ENCODE measurements at places on chromosomes 3 and 15.
A peak's percentile ranks its signal among the peaks of the same experiment; 100 is the strongest.

- no peak for DNase-seq
Measured at GRCh38 chr3:143865302-143865701, 17.0 kb upstream of the SLC9A9 start.

GRCh38 chr15:70433586-70434324 lies 329.6 kb downstream of the UACA start:
- peak; percentile 19 for DNase-seq

DNA sequence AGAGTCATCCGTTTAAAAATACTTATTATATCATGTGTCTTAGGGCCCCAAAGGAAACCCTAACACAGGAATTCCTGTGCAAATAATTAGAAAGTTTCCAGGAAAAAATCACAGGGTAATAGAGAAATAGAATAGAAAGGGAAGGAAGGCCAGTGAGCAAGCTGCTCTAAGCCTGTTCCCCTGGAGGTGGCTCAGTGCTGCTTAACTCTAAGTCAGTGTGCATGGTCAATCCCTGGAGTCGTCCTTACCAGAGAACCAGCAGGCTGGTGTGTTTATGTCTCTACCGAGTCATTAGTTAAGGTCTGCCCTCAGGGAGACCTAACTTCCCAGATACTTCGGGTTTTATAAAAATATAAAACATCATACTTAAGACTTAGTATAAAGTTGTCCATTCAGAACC lies 21.0 kb upstream of the MCF2L2 start:
- peak; percentile 69 for DNase-seq

DNA sequence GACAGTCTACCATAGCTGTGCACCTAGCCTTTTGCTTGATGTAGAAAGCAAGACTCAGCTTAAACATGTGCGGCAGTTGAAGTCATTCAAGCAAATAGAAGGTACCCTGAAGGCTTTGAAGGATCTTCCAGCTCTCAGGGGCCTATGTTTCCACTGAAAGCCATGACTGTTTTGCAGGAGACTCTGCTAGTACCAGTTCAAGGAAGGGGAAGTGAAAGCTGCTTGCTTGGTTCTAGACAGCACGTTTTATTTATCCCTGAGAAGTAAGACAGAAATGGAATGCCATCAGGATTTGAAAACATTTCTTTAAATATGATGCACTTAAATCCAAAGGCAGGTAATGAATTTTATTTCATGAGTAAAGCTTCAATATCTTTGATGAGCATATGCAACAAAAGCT lies 311.4 kb downstream of the PDCD6IP start:
- DNase-seq = no peak

DNA sequence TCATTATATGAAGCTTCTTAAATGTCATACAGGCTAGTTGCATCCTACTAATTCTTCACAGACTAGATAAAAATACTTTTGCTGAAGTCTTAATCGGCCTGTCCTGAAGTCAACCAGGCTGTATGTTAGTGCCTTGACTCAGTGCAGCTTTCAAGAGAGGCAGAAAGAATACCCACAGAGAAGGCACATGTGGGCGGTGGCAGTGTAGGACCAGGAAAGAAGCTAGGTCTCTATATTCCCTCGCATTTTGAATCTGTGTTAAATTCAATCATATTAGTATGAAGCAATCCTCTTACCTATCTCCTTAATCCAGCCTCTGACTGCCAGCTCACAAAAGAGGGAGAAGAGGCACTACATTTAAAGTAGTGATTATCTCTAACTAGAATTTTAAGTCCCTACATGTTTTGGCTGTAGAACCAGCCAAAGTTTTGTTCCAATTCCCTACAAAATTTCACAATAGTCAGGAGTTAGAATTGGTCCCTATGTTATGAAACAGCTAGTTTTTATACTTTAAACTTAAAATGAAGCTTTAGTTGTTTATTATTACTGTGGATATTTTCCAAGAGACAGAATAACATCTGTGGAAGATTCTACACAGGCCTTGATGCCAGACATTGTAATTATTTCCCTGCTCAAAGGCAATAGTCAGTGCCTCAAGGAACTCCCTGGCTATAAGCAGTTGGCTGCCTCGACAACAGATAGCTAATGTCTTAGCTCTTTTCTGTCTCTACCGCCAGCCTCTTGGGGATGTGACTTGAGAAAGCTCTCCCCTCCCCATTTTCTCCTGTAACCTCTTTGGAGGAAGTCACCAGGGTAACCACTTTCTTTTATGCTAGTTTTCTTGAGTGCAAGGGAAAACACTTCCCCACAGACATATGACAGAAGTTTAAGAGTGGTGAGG lies 31.9 kb downstream of the CRTC3 start:
- DNase-seq = peak; percentile 74

GRCh38 chr15:87608238-87609028 lies 648.1 kb downstream of the NTRK3 start:
- peak; percentile 19 for DNase-seq

DNA sequence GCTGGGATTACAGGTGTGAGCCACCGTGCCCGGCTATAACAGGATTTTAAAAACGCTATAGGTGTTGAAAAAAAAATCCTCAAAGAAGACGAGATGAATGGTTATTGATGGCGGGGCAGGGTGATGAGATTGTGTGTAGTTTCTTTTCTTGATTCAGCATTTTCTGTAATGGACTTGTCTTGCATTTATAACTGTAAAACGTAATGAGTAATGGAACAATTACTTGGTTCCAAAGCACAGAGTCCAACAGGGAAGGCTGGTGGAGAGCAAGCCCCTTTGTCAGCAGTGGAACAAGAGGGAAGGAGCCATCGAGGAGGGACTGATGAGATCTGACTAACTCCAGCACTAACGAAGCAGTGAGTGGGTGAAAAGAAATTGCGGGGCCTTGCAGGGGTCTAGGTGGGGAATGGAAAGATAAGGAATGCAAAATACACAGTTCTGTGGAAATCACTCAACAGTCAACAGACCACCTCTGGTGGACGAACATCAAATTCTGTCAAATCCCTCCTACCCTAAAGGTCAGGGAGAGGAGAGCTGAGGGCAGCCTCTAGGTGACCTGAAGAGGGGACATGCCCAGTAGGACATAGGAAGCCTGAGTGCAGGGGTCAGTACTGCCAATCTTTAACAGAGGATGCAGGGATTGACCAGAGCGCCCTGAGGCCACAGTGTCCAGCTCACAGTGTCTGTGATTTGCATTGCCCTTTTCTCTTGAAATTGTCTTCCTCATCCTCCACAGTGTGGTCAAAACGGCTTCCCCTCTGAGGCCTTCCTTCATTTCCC lies 23.1 kb upstream of the CDCP1 start:
- no peak for DNase-seq

GRCh38 chr3:29899021-29899420 lies 618.1 kb downstream of the RBMS3 start:
- no peak for DNase-seq

- no peak for DNase-seq
Measured at GRCh38 chr3:135229018-135229495, 434.0 kb downstream of the EPHB1 start.

GRCh38 chr3:142027735-142028134 lies 121.6 kb downstream of the TFDP2 start:
- peak; percentile 37 for DNase-seq

DNA sequence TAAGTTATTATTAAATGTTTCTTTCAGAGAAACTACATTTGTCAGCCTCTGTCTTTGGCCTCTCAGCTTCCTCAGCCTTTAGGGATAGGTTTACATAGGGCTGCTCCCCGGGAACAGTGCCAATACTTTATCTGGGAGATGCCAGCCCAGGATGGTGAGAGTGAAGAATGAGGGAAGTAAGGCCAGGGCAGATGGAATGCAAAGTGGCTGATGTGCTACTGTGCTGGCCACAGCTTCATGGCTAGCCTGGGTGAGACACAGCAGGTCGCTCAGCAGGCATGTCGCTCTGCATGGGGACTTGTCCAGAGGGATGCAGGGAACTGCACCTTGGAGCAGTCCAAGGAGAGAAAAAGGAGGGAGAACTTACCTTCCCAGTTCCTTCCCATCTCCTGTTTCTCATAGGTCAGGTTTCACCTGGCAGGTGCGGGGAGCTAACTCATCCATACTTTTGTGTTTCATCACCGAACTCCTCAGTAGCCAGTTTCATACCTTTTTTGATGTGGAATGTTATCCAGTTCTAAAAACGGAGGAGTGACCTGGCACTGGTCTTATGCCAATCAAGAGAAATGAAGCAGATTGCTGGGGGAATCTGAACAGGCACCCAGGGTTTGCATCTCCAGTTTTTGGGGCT lies 30.9 kb upstream of the C15orf39 start:
- DNase-seq = no peak

GRCh38 chr3:110021659-110022058 lies 684.3 kb upstream of the DPPA4 start:
- no peak for DNase-seq

- DNase-seq = no peak
Measured at GRCh38 chr15:94360251-94360685, 128.9 kb downstream of the MCTP2 start.

DNA sequence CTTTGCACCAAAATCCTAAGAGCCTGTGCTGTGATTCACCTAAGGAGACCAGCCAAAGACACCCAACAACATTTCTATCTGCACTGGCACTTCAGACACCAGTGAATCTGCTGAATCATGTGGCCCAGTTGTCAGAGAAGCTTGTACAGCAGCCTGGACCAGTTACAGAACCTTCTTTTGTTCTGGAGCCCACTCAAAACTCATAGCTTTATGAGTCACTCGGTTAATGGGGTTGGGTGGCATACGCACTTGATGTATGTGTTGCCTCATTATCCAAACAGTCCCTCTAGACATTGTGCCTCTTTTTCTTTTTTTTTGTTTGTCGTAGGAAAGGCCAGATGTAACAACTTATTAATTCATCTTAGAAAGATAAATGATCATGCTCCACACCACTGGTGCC lies 25.6 kb upstream of the GOLGA6L2 start:
- no peak for DNase-seq

- DNase-seq = peak; percentile 90
Measured at GRCh38 chr3:140186421-140186920, 251.5 kb downstream of the CLSTN2 start.

GRCh38 chr15:29252234-29252633 lies 17.4 kb downstream of the NSMCE3 start:
- DNase-seq = no peak

DNA sequence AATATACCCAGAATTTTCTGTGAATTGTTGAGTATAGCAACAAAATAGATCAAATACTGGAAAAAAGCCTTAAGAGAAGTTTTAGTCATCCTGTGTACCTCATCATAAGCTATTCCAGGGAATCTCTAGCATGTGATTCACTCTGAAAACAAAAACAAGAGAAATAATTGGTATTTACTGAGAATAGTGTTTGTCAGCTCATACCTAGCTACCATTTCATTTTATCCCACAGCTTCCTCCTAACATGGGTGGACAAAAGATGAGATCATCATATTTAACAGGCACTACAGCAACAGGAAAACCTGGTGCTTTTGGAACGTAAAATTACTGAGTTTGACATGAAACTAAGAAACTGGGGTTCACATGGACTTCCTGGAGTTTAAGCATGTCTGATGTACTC lies 753.5 kb upstream of the NECTIN3 start:
- DNase-seq = no peak

DNA sequence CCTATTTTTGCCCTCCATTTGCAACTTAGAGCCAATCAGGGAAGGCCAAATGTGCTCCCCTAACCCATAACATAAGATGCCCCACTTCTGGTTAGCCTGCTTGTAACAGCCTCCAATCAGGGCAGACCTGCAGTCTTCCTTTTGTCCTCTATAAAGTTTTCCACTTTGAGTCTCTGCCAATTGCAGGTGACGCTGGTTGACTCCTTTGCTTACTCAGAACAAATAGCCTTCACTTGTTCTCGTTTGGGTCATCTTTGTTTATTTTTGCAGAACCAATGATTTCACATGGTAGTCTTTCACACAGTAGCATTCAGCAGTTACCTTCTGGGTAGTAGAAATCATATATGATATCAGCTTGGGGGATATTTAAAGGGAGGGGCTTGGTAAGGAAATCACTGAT lies 225.6 kb downstream of the MINAR1 start:
- no peak for DNase-seq

DNA sequence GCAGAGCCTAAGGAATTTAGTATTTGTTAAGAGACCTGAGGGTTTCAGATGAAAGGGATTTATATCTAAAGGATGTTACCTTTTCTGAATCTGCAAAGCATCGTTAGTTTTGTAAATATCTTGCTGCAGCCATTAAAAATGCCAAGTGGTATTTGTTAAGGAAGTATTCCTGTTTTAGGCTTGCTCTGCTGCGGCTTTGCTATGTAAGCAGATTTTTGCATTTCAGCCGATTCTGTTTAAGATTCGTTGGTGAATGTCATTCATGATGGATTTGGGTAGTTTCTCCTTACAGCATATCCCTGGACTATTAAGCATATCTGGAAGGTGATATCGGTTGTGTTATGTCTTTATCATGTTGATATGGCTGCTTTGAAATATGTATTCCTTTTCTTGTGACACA lies 1.0 kb downstream of the USP8 start:
- no peak for DNase-seq

DNA sequence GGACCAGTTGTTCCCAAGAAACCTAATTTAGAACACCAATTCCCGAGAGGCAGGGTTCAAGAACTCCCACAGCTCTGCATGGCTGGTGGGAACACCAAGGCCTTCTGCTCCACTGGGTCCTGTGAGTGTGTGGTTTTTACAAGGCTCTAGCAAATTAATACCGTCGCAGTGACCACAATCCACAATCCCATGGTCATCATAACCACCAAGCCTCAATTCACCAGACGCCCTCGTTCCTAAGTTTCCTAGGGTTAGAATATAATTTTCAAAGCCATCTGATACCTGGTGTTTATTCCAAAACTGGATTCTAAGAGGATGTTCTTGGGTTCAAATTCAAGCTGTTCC lies 114.9 kb upstream of the RPL32 start:
- no peak for DNase-seq

DNA sequence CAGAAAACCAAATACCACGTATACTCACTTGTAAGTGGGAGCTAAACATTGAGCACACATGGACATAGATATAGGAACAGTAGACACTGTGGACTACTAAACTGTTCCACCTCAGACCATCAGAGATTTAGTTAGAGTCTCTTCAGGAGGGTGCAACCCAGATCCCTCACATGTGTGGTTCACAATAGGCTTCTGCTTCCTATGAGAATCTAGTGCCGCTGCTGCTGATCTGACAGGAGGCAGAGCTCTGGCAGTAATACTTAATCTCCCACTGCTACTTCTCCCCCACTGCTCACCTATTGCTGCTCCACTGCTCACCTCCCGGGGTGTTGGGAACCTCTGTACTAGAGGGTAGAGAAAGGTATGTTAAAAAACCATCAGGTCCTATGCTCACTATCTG lies 533.3 kb downstream of the NSUN3 start:
- no peak for DNase-seq

DNA sequence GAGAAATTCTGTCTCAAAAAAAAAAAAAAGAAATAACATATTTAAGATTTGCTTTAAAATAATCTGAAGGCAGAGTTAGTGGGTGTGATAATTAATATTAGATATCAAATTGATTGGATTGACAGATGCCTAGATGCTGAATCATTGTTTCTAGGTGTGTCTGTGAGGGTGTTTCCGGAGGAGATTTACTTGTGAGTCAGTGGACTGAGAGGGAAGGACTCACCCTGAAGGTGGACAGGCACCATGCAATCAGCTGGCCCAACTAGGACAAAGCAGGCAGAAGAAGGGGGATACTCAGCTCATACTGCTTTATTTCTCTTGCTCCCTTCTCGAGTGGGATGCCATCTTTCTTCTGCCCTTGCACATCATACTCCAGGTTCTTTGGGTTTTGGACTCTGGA lies 16.7 kb upstream of the RPL24 start:
- DNase-seq = no peak
